ENCODE measurements at places on chromosomes 12 and 14. TPM values are rescaled to one million over a fixed set of nuclear protein-coding genes. Genes with fewer than 3 reads are reported as not detected.

DNA sequence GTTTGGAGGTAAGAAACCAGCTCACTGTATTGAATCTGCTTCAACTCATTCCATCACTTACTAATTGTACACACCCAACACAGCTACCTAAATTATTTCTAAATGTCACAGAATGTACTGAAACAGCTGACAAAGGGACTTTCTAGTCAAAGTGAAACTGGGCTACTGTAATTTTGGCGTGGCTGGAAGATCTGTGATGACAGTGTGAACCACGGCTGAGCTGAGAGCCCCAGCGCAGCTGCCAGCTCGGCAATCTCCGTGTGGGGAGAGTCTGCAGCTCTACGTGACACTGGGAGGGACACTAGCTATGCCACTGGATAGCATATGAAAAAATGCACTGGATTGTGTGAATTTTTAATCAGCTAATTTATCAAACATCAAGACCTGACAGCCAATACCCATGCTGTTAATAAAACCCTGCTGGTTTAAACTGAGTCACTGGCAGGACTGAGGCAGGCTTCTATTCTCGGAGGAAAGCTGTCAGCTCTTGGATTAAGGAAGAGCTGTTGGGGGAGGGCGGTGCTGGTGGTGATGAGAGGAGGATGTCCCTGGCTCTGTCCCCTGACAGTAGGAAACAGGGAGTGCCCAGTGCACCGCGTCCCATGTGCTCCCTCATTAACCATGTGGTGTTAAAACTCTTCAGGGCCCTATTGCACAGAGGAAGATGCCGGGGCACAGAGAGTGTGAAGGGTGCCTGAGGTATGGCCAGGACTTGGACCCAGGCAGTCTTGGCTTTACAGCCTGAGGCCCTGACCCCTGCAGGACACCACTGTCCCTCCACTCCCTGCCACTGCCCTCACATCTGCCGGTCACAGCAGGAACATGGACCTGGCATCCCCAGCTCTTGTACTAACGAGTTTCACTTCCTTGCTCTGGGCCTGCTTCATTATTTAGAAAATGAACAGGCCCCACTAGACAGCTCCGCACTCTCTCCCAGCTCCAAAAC, 13.3 kb downstream of the SLC15A4 start:
- DNase-seq = no peak

- no peak for DNase-seq
Measured at GRCh38 chr12:115364921-115365320, 680.9 kb upstream of the TBX3 start.

DNA sequence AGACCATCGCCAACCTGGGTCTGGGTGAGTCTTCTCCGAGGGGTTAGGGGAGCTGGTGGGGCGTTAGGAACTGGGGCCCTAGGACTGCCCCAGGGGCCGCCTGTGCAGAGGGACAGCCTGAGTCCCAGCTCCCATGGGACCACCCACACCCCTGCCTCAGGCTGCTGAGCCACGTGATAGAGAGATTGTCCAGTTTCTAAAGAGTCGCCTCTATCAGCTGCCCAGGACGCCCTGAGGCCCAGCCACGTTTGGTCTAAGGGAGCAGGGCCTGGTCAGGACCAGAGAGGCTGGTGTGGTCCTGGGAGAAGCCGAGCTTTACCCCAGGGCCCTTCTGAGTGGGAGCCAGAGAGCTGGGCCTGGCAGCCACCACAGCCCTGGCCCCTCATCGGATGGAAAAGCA, 107.1 kb downstream of the LGMN start:
- DNase-seq = no peak

GRCh38 chr12:112239020-112239419, 113.7 kb downstream of the TRAFD1 start:
- DNase-seq = no peak

- no peak for DNase-seq
Measured at GRCh38 chr14:35401422-35402265, 2.9 kb downstream of the NFKBIA start.

HOXC13 gene
- 4.9 TPM for total RNA-seq
